ENCODE measurements at places on chromosomes 12 and 14.
A peak's percentile ranks its signal among the peaks of the same experiment; 100 is the strongest.

DNA sequence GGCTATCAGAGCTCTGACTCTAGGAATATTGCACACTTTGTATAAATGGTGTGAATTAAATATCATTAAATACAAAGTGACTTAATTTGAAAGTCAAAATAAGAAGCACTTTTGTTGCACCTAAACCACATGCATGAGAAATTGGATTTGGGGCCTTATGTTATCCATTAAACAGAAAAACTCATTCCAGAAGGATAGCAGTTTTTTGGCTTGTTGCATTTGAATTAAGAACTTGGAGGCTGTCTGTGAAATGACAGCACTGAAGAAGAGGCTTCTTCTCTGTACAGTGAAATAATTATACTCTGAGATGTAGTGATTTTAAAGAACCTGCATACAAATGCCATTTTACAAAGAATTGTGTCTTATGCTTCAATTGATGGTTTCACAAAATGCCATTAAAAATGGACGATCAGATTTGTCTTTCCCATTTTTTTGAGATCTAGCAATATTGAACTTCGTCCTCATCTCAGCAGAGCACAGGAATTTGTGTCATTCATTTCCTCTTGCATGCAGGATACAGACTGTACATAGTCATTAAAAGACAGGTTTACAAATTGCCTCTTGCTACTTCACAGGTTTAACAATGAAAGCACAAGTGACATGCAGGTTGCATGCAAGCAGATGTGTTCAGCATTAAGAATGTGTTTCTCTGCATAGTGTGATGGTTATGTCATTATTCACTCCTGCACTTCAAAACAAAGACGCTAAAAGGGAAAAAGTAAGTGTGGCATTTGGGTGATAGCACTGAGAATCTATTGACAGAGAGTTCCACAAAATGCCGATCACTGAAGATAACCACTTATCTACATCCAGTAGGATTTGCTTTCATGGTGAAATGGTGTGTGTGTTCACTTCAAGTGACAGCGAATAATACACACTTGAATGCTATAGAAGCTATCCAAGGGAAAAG, 35.9 kb upstream of the PYGL start:
- no peak for DNase-seq

- no peak for DNase-seq
Measured at GRCh38 chr12:42213954-42214426, 24.1 kb downstream of the YAF2 start.

- peak; percentile 53 for DNase-seq
Measured at GRCh38 chr12:55707841-55708694, at the start of gene ITGA7. Gene ITGA7, minus strand, starts transcription at chr12:55707904. Its CDS starts 222 bp downstream, at chr12:55707682.

DNA sequence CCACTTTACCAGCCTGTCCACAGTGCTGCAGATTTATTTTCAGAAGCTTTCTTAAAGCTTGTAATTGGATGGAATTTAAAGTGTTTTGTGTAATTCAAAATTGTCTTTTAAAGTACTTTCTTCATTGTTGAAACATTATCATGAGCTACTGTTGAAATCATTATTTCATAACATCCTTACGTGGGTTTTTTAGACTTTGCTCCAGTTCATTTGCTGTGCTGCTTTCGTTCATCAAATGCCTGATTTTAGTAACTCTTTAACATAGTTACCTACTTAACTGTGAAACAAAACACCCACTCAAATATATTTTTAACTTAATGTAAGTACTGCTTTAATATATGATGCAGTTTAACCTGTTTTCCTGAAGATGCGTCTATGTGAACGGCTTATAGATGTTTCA, 47.5 kb downstream of the PIWIL1 start:
- no peak for DNase-seq

DNA sequence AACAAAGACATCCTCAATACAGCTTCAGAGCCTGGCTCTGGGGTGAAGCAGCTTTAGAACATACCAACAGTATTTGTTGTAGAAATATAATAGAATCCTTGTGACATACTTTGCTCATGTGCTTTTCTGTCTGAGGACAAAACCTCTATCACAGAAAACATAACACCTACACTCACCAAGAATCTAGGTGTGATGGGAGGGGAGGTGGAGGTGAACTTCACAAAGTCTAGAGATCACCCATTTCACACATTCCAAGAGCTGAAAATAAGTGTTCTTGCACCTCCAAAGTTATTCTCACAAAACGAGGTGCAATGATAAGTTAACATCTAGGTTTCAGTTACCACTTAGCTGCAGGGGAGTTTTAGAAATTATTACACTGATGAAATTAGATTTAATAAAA, 32.7 kb upstream of the BTG1 start:
- DNase-seq: no peak

- no peak for DNase-seq
Measured at GRCh38 chr12:73374360-73374759, 1102.2 kb downstream of the TRHDE start.

DNA sequence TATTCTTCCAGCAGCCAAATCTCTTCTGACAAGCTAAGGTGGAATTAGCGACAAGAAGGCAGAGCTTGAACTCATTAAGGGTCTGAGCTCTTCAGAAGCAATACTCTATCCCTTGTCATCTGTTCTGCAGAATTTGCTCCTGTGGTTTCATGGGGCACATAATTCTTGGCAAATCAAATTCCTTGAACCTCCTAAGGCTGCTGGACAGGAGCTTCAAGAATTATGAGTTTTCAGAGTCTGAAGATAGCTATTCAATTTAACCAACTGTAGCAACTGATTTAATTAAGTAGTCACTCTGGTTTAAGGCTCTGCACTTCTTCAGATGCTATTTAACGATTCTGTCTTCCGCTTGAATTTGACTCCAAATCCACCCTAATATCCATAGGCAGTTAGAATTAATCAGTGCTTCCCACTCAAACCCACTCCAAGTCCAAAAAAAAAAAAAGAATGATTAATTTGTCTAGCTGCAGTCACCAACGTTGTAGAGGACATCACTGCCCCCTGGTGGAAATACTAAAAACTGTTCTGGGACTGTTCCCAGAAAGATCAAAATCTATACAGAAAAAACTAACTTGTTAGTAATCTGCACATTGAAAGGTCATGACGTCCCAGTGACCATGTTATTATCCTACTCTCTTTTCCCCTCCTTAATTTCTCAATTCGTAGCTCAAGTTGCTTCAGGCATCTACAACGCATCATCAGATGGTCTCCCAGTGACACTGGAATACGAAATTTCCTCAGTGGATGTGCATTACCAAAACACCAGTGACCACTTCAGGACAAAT, 169.9 kb downstream of the KIF21A start:
- DNase-seq: no peak

DNA sequence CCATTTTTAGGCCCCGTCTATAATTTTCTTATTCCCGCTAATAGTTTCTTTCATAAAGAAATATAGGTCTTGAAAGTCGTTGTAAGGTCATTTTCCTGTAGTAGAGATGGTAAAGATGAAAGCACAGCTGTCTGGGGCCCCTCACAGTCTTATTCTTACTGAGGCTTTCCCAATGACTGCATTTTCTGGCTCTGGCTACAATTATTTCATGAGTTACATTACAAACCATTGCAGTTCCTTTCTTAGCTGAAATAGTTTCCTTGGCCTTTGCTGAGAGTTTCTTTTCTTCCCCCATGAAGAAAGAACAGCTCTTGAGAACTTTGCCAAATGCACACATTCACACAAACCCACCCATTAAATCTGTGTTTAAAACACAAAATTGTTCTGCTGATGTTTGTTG, 113.0 kb downstream of the DYRK2 start:
- no peak for DNase-seq

GRCh38 chr12:110249105-110249504, 31.9 kb upstream of the ATP2A2 start:
- no peak for DNase-seq

- no peak for DNase-seq
Measured at GRCh38 chr12:20646239-20646827, 48.8 kb upstream of the SLCO1C1 start.

DNA sequence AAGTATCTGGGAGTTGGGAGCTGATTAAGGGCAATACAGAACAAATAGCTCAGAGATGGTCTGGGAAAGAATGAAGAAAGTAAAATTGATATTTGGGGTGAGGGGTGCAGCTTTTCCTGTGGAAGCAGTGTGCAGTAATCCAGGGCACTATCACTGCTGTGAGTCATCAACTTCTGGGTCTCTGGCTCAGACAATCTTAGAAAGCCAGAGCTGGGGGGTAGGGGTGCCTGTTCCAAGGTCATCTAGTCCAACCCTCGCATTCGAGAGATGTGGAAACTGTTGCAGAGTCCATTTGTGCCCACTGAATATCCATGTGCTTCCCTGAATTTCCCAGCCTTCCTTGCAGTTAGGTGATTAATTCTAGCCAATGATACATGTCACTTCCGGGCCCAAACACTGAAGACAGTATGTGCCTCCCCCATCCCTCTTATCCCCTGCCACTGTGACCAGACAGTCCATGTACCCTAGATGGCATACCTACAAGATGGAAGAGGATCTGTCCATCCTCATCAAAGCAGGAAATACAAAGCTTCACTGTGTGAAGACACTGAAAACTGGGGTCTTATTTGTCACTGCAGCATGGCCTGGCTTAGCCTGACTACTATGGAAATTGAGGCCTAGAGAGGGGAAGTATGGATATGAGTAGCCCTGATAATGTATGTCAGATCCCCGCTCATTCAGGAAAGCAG, 51.9 kb downstream of the ZFP36L1 start:
- no peak for DNase-seq

- no peak for DNase-seq
Measured at GRCh38 chr14:68283378-68284123, 464.0 kb downstream of the RAD51B start.

- DNase-seq: no peak
Measured at GRCh38 chr12:124564232-124564958, 3.0 kb downstream of the NCOR2 start.

- DNase-seq: peak; percentile 66
Measured at GRCh38 chr14:76767681-76768656, 6.7 kb downstream of the VASH1 start.

GRCh38 chr14:76100236-76100635, 51.5 kb upstream of the GPATCH2L start:
- DNase-seq: no peak

- DNase-seq: no peak
Measured at GRCh38 chr12:40254455-40255085, 29.8 kb downstream of the LRRK2 start.

DNA sequence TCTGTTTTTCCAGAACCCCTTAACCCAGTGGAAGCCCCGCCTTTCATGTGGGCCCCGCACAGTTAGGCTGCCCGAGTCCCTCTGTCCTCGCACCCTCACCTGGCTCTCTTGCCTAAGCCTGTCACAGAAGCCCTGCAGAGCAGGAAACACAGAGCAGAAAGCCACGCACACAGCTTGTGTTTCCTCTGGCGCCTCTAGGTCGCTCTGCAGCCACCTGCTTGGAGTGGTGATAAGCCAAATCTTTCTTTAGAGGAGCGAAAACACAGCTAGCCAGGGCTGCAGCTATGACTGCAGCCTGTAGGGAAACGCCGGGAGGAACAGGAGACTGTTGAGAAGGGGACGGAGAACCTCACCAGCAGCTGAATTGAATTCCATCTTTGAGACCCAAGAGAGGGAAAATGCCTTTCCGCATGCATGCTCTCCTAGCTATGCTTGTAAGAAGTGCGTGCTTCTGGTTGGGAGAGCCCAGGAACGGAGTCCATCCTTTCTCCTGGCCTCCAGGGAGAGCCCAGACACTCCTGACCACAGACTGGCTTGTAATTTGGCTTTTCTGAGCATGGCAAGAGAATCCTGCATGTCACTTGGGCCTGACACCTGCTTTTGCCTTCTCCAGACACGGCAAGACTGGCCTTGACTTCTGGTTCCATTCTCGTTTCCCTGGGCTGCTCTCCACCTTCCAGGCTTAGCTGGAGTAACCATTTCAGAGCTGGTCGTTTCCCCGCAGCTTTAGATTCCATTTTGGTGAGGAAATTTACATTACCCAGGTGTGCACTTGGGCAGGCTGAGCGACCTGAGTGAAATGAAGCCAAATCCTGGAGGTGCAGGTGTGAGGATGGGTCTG, 301.6 kb downstream of the CACNA1C start:
- DNase-seq: no peak

DNA sequence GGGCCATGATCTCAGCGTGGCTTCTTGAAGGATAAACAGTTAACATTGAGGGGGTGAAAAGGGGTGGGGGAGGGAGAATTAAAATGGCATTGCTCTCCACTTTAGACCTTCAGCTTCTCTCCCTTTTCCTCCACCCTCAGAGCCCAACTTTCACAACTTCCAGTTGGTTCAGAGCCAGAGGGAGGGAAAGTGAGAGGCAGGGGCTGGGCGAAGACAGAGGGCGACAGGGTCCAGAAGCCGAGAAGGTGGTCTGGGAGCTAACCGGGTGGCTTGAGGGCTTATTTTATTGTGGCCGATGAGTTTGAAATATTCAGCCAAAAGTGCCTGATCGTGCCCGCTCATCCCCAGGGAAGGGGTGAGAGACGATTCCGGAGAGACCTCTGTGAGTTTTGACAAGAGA, 4.1 kb downstream of the BMP4 start:
- DNase-seq: no peak

DNA sequence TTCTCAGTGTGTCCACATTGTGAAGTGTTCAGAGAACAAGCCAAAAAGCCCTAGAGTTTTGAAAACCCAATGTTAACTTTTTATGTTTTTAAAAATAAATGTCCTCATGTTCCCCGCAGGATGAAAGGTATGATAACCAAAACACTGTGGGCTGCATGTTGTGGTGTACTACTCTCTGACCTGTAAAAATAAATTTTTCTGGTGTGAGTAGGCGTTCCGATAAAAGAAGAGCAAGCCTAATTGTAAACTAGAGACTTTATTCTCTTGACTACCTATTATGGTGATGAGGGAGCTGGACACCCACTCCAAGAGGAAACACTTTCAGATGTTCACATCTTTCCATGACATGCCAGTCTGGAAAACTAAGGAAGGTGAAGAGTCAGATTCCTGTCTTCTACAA, 18.2 kb downstream of the PTGER2 start:
- no peak for DNase-seq

DNA sequence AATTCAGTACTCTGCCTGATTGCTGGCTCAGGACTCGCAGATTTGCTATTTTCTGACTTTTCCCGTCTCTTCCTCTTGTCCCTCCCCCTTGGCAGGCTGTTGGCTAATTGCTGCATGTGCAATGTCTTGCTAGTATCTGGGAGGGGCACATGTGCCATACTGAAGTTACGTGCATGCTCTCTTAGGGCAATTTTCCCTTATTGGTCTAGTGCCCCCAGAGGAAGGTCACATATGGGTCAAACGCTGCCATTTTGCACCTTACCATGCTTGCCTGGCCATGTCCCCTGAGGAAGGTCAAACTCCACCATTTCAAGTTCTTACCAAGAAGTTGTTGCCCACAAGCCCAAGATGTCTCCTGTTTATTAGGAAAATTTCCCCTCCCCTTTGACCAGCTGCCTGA, 13.9 kb upstream of the ERC1 start:
- no peak for DNase-seq

DNA sequence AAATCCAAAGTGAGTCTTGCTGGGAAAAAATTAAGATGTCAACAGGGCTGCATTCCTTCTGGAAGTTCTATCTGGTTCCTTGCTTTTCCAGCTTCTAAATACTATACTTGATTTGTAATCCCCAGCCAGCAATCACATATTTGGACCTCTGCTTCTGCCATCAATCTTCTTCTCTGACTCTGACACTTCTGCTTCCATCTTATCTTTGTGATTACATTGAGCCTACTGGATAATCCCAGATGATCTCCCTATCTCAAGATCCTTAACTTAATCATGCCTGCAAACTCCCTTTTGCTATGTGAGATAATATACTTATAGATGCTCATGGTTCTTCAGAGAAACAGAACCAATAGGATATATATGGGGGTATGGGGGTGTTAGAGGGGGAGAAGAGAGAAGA, 49.9 kb upstream of the ZDHHC17 start:
- DNase-seq: no peak

Data from liver (tissue), 10 donors.